ENCODE measurements at places on chromosomes 3 and 15.

DNA sequence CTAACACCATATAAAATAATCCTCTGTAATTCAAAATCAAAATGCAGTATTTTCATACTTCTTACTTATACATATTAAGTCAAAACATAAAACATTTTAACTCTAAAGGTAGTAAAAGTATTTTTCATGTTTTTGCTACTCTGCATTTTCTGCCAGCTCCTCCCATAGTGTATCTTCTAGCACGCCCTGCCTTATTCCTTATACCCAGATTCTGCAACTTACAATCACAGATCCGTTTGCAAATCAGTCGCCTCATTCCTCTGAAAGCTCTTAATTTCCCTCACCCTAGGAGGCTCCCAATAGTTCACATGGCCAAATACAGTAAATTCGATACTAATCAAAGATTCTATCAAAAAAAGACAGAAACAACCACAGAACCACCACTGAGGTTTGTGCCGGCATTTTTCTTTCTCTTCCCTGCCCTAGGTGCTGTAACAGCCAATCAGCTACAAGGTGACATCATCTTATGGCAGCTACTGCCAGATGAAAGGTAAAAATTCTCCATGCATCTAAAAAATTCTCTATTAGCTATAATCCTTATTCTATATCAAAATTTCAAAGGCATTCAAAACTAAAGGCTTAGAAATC lies 72.9 kb downstream of the CLASP2 start:
- DNase-seq = no peak

GRCh38 chr3:71175691-71176365 lies 407.7 kb downstream of the FOXP1 start:
- no peak for DNase-seq

GRCh38 chr15:50790778-50791453 lies 25.4 kb upstream of the SPPL2A start:
- no peak for DNase-seq

DNA sequence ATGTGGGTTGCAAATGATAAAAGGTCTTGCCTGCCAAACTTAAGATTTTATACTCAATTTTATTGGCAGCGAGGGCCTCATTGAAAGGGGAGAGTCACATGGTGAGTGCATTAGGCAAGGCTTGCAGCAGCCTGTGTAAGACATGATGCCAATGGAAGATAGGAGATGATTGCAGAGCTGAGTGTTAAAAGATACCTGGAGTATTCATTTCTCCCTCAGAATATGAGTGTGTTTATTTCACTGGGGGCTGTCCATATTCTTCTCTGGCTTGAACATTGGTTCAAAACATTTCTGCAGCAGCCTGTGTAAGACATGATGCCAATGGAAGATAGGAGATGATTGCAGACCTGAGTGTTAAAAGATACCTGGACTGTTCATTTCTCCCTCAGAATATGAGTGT lies 165.2 kb upstream of the NUDT16 start:
- DNase-seq = no peak

GRCh38 chr15:58407236-58407775 lies 24.5 kb upstream of the LIPC start:
- no peak for DNase-seq

- no peak for DNase-seq
Measured at GRCh38 chr3:75101329-75102147, 487.1 kb upstream of the CNTN3 start.

- DNase-seq = no peak
Measured at GRCh38 chr15:62569460-62570404, 404.6 kb upstream of the C2CD4B start.

All from GM12891 (cell line).